GM04503 (cell line): ENCODE measurements at places on chromosomes 6 and 20.

GRCh38 chr20:16007164-16007563 is 566.1 kb downstream of the KIF16B start:
- DNase-seq: no peak

- DNase-seq: no peak
Observed at GRCh38 chr20:59192533-59192896, 28.9 kb downstream of the ZNF831 start.

- no peak for DNase-seq
Observed at GRCh38 chr20:63735859-63736718, at the start of gene LIME1. Gene LIME1, plus strand, starts transcription at chr20:63736664. Its CDS starts 886 bp downstream, at chr20:63737550.

DNA sequence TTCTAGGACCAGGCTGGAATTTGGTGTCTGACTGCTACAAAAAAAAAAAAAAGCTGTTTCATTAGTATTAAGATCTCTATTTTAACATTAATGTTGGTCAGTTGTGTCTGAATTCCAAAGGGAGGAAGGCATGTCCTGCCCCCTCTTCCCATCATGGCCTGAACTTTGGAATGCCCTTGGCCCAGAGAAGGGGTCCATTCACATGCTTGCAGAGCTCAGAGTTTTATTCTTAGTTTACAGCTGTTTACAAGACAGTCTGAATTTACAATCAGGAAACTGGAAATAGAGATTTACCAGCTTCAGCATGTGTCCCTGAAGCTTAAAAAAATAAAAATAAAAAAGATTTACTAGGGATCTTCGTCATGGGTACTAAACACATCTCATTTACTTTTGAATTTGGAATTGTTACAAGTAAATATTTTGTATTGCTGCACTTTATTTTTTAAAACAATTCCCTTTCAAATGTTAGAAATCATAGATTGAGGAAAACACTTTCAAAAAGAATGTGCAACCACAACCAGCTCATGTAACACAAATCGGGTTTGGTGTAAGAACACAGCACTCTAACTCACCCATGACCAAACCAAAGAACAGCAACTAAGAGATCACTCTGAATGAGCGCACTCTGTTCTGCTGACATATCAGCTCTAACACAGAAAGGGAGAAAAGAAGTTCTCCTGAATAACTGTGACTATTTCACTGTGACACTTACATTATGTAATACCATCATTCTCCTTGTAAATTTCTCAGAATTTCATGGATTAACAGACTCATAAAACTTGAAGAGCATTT is 6.6 kb upstream of the SERPINB6 start:
- no peak for DNase-seq

DNA sequence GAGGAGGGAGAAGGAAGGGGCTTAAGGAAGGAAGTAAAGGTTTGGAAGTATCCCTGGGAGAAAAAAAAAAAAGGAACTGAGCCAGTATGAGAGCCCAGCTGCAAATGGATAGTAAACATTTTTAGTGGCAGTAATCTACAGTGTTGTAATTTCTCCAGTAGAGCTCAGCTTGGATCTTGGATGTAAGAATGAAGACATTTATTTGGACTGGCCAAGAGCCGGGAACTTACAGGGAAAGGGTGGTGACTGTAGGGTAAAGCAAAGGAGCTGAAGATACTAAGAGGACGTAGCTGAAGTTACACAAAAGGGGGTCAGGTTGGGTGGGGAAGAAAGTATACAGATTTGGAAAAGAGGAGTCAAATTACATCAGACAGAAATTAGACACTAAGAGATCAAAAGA is 13.5 kb downstream of the EEF1E1 start:
- DNase-seq: no peak

- DNase-seq: no peak
Observed at GRCh38 chr6:36545767-36546307, 1.4 kb downstream of the STK38 start.

GRCh38 chr6:151067684-151068596 is 171.8 kb upstream of the AKAP12 start:
- peak; percentile 97 for DNase-seq

DNA sequence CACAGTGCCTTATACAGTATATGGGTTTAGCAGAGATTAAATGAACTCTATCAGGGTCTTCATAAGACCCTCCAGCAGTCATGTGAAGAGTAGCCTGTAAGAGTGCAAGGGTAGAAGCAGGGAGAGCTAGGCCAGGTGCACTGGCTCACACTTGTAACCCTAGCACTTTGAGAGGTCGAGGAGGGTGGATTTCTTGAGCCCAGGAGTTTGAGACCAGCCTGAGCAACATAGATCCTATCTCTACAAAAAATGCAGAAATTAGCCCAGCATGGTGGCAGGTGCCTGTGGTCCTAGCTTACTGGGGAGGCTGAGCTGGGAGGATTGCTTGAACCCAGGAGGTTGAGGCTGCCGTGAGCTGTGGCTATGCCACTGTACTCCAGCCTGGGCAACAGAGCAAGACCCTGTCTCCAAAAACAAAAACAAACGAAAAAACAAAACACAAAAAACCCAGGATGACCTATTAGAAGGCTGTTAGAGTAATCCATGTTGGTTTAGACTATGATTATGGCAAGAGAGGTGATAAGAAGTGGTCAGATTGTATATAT is 31.9 kb downstream of the NCOA3 start:
- DNase-seq: no peak

- DNase-seq: no peak
Observed at GRCh38 chr6:33663028-33663427, 41.9 kb downstream of the ITPR3 start.

DNA sequence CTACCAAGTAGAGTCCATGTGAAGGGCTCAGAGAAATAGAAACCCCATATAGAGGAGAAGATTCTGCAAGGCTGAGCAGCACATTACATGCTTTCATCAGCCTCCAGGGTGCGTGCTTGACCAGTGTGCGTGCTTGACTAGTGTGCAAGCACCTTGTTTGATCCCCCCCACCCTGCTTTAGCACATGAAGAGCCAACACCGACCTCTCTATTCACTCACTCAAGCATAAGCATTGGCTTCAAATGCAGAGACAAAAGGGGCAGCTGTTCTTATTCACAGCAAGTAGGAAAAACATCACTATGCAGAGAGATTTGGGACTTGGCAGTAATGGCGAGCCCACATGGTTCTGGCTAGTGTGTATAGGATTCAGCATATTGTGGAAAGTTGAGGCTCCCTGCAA is 278.7 kb upstream of the RNF217 start:
- DNase-seq: no peak

- DNase-seq: no peak
Observed at GRCh38 chr6:136307351-136307750, 17.7 kb upstream of the BCLAF1 start.

- DNase-seq: no peak
Observed at GRCh38 chr6:107563694-107564588, 74.0 kb downstream of the SOBP start.

GRCh38 chr6:147627411-147627810 is 118.9 kb downstream of the SAMD5 start:
- no peak for DNase-seq

- DNase-seq: no peak
Observed at GRCh38 chr6:26331218-26332073, 33.6 kb upstream of the BTN3A2 start.

- no peak for DNase-seq
Observed at GRCh38 chr6:24205020-24205492, 79.0 kb downstream of the NRSN1 start.
